ENCODE measurements at places on chromosomes 5 and 9.

- DNase-seq = no peak
These were observed 194.6 kb downstream of the AOPEP start for GRCh38 chr9:94921092-94921471.

- no peak for DNase-seq
These were observed 165.3 kb downstream of the TAF11L14 start for GRCh38 chr5:17799521-17799920.

DNA sequence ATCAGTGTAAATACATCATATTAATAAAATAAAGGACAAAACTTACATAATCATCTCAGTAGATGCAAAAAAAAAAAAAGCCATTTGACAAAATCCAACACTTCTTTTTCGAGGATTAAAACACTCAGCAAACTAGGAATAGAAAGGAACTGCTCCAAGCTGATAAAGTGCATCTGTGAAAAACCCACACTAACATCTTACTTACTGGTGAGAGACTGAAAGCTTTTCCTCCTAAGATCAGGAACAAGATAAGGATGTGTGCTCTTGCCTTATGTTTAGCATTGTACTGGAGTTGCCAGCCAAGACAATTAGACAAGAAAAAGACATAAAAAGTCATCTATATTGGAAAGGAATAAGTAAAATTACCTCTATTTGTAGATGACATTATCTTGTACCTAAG, 120.2 kb upstream of the SAP30L start:
- no peak for DNase-seq

DNA sequence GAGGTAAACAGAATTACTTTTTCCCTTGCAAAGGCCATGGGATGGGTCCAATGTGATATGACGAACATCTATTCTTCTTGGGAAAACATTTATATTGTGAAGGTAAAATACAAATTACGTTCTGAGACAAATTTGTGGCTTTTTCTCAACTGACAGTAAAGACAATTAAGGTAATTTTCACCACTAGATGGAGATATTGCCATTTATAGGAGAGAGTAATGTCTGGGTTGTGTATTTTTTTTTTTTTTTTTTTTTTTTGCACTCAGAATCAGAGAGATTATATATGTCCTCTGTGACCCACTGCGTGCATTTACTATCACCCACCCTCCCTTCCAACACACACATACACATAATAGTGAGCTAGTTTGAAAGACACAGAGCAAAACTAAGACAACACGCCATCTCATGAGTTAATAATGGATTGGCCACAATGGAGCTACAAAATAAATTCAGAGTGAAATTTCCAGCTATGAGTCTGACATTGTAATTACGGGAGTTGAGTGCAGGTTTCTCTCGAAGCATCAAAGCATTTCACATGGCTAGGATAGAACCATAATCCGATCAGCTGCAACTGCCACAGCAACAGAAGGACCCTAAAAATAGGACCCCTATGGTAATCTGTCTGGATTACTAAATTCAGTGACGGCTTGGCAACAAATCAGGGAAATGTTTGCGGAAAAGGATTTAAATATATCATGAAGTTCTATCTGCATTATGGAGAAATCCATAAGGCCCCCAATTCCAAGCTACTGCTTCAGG, 49.2 kb downstream of the ANXA1 start:
- no peak for DNase-seq

GRCh38 chr5:72138943-72139521, 31.8 kb downstream of the MAP1B start:
- no peak for DNase-seq

DNA sequence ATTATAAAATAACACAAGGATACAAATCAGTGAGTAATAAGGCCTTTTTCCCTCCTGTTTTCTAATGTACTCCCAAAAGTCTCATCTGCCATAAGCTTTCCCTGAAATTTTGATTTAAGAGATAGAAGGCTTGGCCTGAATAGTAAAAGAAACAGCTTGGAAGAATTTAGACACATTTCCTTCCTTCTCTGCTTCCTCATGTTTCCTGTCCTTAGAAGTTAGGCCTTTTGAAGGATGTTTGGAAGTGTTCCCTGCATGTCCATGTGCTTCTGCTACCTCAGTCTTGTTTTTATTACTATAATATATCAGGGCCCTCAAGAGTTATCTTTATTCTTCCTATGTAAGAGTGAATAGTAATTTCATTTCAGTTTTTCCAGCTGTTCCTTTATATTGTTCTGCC, 242.7 kb downstream of the DEPDC1B start:
- DNase-seq = no peak

DNA sequence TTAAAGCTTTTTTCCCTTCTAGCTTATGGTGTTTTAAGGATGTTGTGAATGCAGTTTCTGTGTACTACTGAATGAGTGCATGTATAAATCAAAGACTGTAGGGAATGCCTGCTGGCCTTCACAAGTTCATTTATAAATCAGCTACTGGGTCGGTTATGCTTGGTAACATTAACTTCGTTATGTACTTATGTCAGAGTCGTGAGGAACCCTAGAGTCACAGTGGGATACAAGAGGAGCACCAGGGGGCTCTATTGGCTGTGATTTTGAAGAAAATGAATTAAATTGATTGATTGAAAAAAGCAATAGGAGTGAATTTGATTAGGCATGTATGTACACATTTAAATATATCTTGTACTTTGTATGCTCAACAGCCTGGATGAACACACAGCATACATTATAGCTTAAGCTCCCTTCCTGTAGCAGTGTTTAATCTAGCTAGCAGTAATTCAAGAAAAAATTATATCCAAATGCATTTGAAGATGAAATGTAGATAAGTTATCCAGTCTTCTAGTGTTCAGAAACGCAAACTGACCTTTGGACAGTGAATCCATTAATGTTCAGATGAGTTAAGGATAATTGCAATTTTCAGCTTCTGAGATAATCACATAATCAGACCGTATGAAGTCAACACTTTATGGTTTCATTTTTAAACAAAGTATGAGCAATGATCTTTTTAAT, 204.2 kb downstream of the KDM4C start:
- DNase-seq = no peak

- DNase-seq = no peak
These were observed 112.3 kb upstream of the GDNF start for GRCh38 chr5:37951946-37952721.

GRCh38 chr5:23007236-23007635, 154.1 kb upstream of the CDH12 start:
- no peak for DNase-seq

DNA sequence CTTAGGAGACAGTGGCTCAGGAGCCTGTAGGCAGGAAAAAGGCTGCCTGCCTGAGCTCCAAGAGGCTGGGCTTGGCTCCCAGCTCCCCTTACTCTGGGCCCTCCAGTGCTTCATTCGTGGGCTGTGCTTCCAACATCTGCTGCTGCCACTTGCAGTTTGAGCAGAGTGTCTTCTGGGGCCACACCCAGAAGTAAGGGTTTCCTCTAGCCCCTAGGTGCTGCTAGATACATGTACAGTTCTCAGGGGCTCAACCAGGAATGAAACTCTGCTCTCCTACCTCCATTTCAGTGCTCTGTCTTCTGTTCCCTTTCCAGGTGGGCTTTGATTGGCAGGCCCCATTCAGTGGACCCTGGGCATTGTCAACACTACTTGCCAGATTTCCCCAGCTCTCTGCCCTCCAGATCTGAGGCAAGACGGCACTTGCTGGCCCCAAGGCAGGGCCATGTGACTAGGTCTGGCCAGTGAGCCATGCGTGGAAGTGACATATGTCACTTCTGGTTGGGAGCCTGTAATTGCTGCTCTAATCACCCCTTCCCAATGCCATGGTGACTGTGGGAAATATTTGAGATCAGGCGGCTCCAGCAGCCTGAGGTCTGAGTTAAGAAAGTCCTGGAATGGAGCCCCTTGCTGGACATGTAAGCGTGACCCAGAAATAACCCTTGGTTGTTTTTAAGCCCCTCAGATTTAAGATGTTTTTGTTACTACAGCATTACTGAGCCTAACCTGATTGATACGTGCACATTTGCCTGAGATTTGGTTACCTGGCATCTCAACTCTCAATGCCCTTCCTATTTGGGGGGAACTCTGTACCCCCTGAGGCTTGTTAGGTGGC, 9.4 kb upstream of the BOD1 start:
- no peak for DNase-seq

Data from stimulated activated CD4-positive, alpha-beta T cell treated with anti-CD3 and anti-CD28 coated beads, Interleukin-12 subunit alpha, Interleukin-12 subunit beta, amount 100 ng/mL, for 24 hours (primary cell).